ENCODE measurements at places on chromosomes 4 and X. TPM values are rescaled to one million over a fixed set of nuclear protein-coding genes. Genes with fewer than 3 reads are reported as not detected.

DNA sequence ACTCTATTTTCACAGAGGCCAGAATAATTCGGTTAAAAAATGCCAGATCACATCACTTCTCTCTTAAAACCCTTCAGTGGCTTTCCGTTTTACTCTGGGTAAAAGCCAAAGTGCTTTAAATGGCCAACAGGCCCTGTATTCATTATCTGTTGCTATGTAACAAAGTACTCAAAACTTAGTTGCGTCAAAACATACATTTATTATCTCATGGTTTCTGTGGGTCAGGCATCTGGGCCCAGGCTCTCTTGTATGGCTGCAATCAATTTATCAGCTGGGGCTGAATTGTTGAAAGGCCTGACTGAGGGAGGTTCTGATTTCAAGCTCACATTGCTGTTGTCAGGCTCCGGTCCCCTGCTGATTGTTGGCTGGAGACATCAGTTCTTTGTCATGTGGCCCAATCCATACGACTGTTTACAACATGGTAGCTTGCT, 72.7 kb upstream of the H2AZ1 start:
- no peak for DNase-seq

DNA sequence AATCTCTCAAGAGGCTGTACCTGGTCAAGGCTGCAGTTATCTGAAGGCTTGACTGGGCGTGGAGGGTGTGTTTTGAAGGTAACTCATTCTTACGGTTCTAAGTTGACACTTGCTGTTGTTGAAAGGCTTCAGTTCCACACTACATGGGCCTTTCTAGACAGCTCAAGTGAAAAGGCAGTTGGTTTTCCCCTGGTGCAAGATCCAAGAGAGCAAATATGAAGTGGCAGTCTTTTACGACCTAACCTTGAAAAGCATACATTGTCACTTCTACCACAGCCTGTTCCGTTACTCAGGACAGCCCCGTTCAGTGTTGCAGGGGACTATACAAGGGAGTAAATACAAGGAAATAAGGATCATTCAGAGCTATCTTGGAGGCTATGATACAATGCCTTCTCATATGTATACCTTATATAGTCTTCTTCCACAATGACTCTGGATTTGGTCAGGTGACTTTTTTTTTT, 46.2 kb downstream of the PDS5A start:
- DNase-seq = no peak

DNA sequence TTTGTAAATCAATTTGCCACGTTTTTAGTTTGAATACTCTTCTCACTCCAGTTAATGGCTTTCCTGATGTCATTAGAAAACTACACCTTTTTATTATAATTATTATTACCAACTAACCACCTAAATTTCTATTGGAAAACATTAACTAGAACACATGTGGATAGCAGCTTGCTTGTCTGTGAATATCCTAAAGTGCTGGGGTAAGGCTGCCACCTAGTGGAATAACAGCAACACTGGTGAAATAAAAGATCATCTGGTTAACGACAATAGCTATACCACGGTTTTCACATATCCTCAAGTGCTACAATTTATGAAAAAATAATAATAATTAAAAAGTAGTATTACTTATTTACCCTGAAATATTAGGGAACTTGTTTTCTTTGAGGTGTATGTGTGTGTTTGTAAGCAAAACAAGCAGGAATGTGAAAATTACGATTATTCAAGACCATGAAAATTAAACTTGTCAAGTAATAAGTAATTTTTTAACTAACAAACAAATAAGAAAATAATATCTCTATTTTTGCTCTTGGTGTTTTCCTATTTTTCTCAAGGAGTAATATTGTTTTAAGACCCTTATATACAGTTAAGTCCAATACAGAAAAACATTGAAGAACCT, 130.1 kb upstream of the TECRL start:
- DNase-seq = peak; percentile 4

PHOX2B gene
- polyA plus RNA-seq = not detected

- no peak for DNase-seq
Measured at GRCh38 chrX:22526339-22526738, 253.6 kb downstream of the CBLL2 start.

- DNase-seq = no peak
Measured at GRCh38 chr4:17427991-17428390, 83.9 kb downstream of the QDPR start.

- no peak for DNase-seq
Measured at GRCh38 chrX:122445466-122445865, 738.6 kb upstream of the GRIA3 start.

EVC2 gene
- polyA plus RNA-seq = 0.31 TPM

GRCh38 chr4:113707048-113707447, 54.5 kb downstream of the CAMK2D start:
- DNase-seq = no peak

DNA sequence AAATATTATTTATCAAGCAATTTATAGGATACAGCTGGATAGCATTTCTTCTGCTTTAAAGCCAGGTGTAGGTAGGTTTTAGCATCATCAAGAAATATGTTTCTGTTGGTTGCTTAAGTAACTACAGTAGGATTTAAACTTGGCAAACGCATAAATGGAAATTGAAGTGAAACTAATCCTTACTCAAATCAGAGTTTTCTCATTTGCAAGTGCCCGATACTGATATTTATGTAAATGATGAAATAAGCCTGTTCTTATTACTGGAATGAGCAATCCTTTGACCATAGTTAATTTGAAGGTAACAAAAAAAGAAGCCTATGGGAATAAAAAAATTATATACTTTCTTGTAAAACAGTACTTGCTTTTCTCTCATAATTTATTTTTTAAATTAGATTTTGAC, 23.2 kb upstream of the PIGA start:
- no peak for DNase-seq

SERPINA7 gene
- not detected for polyA plus RNA-seq

GRCh38 chr4:177367336-177367735, 57.7 kb downstream of the NEIL3 start:
- no peak for DNase-seq

GRCh38 chr4:10032625-10033024, 11.3 kb upstream of the SLC2A9 start:
- no peak for DNase-seq

GRCh38 chrX:102835504-102836146, 101.4 kb upstream of the RAB40AL start:
- DNase-seq = peak; percentile 15

GRCh38 chrX:150225266-150225665, 137.9 kb upstream of the MAMLD1 start:
- DNase-seq = no peak

DNA sequence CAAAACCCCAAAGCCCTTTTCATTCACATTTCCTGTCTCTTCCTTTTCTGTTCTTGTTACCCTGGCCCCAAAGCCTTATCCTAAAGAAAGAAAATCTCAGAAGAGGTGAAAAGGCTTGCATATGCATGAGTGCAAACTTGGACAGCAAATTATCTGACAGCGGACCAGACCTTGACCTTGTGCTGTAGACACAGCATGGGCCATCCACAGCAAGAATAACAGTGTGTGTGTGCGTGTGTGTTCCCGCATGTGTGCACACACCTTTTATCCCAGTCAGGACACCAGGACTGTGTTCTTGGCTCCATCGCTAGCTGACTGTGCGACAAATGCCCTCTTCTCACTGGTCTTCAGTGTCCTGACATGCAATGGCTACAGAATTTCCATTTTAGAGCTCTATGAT, 35.3 kb downstream of the ZBTB49 start:
- DNase-seq = no peak

DNA sequence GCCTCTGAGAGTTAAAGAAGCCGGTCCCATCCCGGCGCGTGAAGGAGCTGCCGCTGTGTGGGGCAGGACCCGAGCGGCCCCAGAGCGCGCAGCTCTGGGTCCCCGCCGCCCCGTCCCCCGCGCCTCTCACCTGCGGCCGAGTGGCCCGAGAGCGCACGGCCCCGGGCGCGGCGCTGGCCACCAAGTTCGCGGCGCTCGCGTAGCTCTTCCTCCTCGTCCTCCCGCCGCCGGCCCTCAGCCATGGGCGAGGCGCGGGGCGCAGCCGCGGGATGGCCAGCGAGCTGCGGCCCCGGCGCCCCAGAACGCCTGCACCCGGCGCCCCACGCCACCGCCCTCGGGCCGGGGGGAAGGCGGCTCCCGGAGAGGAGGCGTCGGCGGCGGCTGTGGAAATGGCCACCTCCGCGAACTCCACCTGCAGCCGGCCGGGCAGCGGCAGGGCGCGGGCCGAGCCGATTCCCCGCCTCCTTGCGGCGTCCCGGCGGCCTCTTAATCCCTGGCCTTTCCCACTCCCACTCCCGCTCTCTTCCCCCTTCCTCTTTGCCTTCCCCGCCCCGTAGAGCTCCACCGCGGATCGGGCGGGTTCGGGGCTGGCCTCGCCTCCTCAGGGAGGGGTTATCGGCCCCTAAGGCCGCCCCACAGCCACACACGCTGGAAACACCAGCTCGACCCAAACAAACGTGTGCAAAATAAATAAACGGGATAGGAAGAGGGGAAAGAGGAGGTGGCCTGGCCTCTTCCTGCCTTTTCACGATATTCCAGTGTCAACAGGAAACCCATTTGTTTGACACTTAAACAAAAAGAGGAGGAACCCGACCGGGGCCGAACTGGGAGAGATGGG, at the start of gene SH3D19:
TSS of gene SH3D19 (minus strand) at position 495 of the 838 bp plus-strand sequence. CDS start at position 242, 253 bp downstream.
- no peak for DNase-seq

PIN4 gene
- polyA plus RNA-seq = 34.1 TPM

DNA sequence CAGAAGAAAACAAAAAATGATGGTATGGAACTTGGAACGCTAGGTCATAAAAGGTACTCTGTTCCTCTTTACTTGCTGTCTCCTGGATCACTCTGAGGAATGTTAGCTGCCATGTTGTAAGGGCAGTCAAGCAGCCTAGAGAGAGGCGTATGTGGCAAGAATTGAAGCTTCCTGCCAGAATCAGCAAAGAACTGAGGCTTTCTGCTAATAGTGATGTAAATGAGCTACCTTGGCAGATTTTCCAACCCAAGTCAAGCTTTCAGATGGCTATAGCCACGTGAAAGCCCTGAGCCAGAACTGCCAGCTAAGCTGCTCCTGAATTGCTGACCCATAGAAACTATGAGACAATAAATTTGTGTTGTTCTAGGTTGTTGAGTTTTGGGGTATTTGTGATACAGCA, 38.7 kb downstream of the AASDH start:
- DNase-seq = no peak

- no peak for DNase-seq
Measured at GRCh38 chr4:163747886-163748285, 253.4 kb downstream of the TMA16 start.

DNA sequence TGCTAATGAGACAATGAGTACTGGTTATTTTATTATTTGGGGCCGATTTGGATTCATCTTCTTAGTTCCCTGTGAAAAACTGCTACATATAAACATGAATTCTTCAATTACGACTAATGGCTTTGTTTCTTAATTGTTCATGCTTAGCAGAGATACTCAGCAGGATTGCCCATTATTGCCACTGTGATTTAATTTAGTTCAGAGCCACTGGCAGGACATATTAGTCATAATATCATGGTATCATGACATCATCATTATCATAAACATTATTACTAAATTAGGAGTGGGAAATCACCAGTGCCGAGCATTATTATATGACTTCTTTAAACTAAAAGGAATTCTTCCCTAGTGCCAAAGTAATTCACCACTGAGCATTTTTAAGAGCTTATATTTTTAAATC, 201.4 kb downstream of the SPOCK3 start:
- no peak for DNase-seq

ARHGEF6 gene
- polyA plus RNA-seq = 86.1 TPM

FGFBP1 gene
- not detected for polyA plus RNA-seq

NAP1L2 gene
- 2.9 TPM for polyA plus RNA-seq

DNA sequence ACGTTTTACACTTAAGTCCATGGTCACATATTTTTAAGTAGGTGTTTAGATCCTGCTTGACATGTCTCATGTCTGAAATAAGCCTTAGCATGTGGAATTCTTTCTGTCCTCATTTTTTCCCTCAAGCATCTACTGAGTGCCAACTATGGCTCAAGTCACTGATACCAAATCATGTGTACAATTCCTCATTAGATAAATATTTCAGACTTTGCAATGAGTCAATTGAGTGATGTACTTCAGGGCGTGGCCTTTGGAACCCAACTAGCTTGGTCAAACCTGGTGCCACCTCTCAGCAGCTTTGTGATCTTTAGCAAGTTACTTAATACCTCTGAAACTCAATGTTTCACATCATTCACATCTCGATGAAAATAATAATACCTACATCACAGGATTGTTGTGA, 12.6 kb upstream of the JADE1 start:
- no peak for DNase-seq

DNA sequence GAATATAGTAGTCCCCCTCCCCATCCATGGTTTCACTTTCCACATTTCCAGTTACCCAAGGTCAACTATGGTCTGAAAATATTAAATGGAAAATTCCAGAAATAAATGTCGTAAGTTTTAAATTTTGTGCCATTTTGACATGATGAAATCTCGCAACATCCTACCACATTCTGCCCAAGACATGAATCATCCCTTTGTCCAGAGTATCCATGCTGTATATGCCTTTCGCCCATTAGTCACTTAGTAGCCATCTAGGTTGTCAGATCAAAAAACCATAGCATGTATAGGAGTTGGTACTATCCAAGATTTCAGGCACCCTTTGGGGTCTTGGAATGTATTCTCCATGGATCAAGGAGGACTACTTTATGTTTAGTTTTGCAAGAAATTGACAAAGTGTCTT, 8.3 kb downstream of the PRRG1 start:
- DNase-seq = no peak

GRCh38 chr4:139655116-139655515, 10.5 kb upstream of the MGST2 start:
- no peak for DNase-seq

- DNase-seq = no peak
Measured at GRCh38 chrX:71489540-71489939, 43.4 kb upstream of the OGT start.

DNA sequence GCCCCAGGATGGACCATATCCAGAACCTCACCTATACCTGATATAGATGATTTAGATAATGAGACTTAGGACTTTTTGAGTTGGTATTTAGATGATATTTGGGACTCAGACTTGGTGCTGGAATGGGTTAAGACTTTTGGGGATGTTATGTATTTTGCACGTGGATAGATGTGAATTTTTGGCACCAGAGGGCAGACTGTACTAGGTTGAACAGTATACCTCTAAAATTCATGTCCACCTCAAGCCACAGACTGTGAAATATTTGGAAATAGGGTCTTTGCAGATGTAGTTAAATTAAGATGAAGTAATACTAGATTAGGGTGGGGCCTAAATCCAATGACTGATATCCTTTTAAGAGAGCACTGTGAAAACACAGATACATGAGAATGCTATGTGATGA, 15.6 kb downstream of the RBM41 start:
- DNase-seq = no peak

OPN1MW2 gene
- not detected for polyA plus RNA-seq

NPY5R gene
- not detected for polyA plus RNA-seq

DNA sequence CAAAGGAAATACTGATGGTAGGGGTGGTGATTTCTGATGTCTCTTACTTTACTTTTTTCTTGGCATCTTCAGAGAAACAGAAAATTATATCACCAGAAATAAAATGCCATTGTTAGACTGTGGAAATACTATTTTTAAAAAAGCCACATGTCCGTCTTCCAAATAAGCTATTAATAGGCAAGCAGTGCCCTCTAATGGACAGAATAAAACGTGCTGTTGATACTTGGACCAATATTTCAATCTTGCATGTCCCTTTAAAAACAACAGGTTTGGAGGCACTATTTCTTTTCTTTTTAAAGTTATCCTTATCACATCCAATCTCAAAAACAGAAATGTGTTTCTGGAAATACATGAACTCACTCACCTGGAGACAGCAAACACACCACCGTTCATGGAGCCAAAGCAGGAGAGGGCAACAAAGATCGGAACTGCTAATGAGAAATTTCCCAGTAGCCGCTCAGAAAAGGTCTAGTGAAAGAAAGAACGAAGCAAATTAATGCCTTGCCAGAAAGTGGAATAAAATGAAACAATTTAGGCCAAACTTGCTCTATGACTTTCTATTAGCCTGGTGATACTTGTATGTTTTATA, 59.2 kb downstream of the SLC7A11 start:
- no peak for DNase-seq

GRCh38 chr4:103098756-103099440, 736 bp downstream of the BDH2 start:
- DNase-seq = no peak

All from CD4-positive, alpha-beta memory T cell (primary cell).